ENCODE measurements at places on chromosomes 7 and 10.

DNA sequence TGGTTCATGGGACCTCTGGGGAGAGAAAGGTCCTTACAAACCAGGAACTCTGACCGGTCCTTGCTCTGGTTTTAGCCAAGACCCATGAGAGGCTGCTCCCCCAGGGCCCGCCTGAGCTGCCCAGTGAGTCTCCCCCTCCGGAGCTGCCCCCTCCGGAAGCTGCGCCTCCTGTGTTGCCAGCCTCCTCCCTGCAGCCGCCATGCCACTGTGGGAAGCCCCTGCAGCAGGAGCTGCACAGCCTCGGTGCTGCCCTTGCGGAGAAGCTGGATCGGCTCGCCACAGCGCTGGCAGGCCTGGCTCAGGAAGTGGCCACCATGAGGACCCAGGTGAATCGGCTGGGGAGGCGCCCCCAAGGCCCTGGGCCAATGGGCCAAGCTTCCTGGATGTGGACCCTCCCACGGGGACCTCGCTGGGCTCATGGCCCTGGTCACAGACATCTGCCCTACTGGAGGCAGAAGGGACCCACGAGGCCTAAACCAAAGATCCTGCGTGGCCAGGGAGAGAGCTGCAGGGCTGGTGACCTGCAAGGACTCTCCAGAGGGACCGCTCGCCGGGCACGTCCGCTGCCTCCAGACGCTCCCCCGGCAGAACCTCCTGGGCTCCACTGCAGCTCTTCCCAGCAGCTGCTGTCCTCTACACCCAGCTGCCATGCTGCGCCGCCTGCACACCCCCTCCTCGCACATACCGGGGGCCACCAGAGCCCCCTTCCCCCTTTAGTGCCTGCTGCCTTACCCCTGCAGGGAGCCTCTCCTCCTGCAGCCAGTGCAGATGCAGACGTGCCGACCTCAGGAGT, 40.1 kb downstream of the ZNF467 start:
- peak; percentile 68 for DNase-seq

GRCh38 chr10:74507951-74508350, 318.4 kb upstream of the KAT6B start:
- no peak for DNase-seq

- DNase-seq = no peak
Observed at GRCh38 chr10:24851629-24852028, 100.8 kb downstream of the PRTFDC1 start.

- no peak for DNase-seq
Observed at GRCh38 chr7:78090616-78091015, 292.0 kb downstream of the PHTF2 start.

DNA sequence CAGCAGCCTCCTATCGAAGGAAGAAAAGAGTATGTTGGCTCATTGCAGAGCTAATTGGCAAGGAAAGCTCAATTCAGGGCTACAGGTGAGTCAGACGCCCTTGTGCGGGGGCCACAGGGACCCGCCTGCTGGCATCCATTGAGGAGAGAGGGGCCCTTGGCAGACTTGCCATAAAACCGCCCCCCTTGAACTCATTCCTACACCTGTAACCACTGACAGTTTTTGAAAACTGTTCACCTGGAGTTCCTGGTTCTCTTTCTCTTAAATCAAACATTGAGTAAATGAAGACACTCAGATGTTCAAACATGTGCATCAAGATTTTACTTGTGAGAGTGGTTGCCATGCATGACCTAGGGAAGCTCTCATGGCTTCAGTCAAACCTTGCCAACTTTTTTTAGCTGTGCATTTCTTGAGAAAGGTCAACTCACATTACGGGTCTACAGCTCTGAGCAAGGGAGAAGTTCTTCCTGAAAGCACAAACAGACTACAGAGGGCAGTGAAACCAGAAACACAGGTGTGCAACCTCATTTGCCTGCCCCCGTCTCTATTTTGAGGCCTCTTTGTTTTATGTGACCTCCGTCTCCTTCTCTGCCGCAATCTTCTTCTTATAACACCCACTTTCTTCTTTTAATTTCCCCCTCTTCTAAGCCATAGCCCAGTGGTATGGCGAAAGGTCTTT, 87.8 kb downstream of the TBXAS1 start:
- DNase-seq = no peak

DNA sequence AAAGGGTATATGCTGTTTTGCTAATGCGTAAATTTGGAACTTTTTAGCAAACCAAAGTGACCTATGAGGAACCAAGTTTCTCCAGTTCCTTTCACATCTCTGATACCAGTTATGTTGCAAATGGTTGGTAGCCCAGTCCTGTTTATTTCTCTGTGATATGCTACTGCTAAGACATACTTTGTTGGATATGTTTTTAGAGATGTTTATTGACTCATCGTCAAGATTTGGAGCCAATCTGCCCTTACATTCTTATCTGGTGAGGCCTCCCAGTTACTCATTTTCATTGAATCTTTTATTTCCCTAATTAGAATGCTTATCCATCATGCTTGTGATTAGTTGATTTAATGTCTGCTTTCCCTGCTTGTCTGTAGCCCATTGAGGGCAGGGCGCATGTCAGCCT, 58.9 kb downstream of the LRGUK start:
- no peak for DNase-seq

DNA sequence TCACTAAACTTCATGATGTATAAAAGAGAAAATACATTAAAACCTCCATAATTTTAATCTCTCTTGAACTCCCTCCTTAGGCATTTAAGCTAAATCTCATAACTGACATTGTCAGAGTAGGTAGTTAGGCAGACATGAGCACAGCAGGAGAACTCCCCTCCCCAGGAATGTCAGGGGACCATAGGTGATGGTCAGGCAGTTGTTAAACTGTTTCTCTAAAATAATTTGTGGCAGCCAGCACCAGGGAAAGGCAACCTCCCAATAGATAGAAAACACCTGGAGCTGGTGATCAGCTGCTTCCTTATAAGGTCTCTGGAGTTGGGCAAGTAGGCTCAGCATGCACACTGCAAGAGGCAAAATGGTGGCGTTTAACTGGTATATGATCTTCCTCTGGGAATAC, 73.0 kb downstream of the TPK1 start:
- DNase-seq = no peak

GRCh38 chr7:151459726-151460473, 20.0 kb upstream of the CRYGN start:
- peak; percentile 94 for DNase-seq

DNA sequence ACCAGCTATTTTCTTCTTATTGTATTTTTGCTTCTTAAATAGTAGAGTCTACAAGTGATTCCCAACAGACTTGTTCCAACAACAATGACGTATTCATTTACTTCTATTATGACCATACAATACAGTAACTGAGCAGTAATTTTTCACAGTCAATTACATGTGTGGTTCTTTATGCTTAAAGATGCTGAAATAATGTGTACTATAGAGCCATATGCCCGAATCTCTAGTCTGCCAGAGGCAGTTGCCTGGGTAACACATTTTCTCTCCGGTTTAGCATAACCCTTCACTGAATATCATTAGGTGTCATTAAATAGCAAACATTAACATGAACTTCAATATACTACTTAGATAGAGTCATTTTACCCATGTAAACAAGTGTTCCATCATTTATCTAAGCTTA, 75.0 kb downstream of the SLC25A13 start:
- no peak for DNase-seq
